Stimulated activated CD4-positive, alpha-beta T cell treated with anti-CD3 and anti-CD28 coated beads, Interleukin-12 subunit alpha, Interleukin-12 subunit beta, amount 100 ng/mL, for 48 hours (primary cell): ENCODE measurements at places on chromosomes 11 and 22.

DNA sequence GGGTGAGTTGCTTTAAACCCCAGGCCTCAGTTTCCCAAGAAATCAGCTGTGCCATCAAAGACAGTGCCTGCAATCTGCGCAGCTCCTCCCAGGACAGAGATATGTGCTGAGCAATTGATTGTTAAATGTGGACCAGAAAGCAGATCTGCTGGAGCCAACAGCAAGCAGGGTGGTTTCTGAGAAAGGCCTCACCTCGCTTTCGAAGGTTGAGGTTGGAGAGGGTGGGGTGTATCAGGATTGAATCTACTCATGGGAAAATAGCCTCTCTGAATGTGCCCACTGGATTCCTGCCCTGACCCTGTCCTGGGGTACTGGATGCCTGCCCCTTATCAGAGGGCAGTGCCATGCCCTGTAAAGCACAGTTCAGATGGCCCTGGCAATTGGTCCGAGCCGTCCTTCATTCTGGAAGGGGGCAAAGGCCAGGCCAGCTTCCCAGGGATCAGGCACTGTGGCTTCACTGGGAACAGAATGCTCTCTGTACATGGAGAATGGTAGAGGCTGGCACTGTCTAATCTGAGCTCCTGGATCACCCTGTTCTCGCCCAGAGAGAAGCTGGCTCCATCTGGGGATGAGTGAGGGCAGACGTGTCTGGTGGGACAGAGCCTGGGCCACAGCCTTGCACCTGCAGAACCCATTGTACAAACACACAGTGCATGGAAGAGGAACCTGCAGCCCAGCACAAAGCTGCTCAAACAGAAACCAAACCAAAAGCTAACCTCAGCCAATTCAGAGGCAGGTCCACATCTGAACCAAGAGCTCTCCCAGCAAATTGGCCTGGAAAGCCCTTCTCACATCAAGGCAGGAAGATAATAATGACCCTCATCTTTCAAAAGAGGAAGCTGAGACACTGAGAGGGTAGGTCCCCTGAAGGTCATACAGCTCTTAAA, 15.2 kb downstream of the DHCR7 start:
- DNase-seq = no peak

DNA sequence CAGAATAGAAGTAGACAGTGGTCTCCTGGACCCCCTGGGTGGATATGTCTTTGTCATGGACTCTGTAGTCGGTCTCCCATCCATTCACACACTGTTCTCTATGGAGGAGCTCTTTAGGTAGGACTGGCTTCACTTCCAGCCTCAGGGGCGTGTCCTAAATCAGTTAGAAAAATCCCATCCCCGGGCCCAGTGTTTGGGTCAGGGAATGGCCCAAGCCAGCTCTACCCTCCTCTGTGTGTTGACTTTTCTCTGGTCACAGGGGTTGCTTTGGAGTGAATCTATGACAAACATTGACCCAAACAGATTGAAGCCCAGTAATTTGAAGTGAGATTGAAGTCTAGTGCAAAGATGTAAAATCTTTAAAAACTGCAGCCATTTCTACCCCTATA, 34.0 kb downstream of the WEE1 start:
- DNase-seq = no peak

GRCh38 chr22:39255449-39256185, 10.8 kb upstream of the PDGFB start:
- no peak for DNase-seq

GRCh38 chr11:5488385-5488784, at the start of gene OR52D1:
Gene OR52D1 (plus strand): TSS chr11:5488685. CDS start chr11:5488707, 22 bp downstream.
- no peak for DNase-seq

DNA sequence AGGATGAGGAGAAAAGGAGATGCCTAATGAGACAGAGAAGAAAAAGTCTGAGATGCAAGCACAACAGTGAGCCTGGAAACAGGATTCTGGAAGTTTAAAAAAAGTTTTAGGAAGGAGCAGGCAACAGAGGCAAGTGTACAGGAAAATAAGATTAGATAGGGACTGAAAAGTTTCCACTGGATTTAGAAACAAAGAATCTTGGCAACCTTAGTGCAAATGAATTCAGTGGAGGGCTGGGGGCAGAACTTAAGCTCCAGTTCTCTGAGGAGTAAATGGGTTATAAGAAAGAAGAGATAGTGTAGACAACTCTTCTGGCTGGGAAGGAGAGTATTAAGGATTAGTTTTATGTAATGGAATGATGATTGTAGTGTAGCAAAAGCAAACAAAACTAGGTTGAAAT, 628.8 kb upstream of the CCDC90B start:
- DNase-seq = no peak

GRCh38 chr11:117931971-117932370, 2.8 kb upstream of the TMPRSS13 start:
- DNase-seq = peak; percentile 62

- DNase-seq = no peak
Observed at GRCh38 chr11:12050470-12051286, 42.3 kb upstream of the DKK3 start.

DNA sequence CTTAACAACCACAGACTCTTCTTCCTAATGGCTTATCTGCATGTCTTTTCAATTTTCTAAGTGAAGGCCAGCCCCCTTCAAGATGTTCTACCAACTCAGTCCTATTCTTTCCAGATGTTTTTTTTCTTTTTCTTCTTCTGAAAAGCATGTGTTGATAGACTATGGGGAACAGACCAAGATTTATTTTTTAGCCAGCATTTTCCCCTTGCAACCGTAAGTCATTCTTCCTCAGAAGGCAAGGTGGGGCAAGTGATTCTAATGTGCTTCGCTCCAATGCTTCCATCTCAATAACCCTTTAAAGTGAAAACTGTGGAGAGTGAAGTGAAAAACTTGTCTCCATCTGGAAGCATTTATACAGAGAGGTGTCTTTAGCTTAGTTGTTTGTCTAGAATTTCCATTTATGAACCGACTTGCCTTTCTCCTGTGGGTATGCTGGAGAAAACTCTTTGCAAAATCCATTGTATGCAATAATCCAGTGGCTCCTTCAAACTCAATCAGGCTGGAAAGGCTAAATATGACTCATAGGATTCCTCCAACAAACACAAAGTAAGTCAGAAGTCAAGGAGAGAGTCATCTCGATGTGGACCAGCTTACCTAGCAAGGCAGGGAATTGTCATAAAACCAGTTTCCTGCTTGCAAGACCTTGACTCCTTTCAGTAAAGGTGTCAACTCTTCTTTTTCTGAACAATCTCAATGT, 83.7 kb downstream of the MAML2 start:
- DNase-seq = no peak

- DNase-seq = no peak
Observed at GRCh38 chr11:70020336-70021214, 57.5 kb upstream of the ANO1 start.

DNA sequence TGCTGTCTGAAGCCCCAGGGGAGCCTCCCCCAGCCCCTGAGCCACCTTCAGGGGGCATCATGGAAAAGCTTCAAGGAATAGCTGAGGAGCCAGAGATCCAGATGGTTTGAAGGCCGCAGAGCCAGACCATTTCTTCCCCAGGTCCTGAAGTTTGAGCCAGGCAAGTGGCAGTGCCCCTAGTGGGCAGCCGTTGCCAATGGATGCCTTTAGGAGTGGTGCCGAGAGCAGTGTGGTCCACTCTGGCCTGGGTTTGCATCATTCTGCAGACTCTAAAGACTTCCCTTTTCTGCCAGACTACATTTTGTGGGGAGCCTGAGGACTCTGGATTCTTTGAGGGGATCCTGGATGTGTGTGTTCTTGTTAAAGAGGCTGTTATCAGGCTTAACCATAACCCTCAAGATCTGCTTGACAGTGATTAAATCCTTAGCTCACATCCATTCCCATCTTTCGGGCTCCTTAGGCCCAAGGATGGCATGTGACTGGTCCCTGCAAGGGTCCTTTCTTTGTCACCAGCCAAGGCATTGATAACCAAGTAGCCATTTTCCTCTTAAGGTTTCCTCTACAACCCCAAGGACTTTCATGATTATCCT, 13.1 kb downstream of the HINFP start:
- no peak for DNase-seq

GRCh38 chr11:15295695-15296094, 181.0 kb downstream of the INSC start:
- DNase-seq = no peak

GRCh38 chr11:96486890-96487611, 97.2 kb downstream of the JRKL start:
- DNase-seq = no peak

DNA sequence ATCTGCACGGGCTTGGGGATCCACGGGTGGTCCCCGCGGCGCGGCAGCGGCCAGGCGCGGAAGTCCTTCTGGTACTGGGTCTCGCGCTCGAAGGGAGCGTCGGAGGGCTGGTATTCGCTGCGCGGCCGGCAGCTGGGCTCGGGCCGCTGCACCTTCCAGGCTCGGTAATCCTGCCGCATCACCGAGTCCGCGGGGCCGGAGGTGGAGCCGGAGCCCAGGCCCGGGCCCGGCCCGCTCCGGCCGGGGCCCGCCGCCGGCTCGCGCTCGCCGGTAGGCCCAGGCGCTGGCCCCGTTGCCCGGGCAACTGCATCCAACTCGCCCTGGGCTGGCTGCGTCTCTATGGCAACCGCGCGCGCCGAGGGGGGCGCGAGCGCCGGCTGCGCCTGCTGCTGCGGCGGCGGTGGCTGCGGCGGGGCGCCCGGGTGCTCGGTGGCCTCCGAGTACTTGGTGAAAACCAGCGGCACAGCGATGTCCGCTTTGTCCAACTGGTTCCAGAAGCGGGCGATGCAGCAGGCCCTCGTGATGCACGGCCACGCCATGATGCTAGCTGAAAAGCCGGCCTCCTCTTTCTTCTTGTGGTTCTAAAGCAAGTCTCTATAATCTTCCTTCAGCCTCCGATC, 897 bp downstream of the MAP6 start:
- no peak for DNase-seq
